ENCODE measurements at places on chromosomes 2 and 18. TPM values are rescaled to one million over a fixed set of nuclear protein-coding genes. Genes with fewer than 3 reads are reported as not detected.

Gene LONRF2
- total RNA-seq = 5.1 TPM

Gene FABP1
- not detected for total RNA-seq

Gene RGPD3
- 1.1 TPM for total RNA-seq

Gene RHBDD1
- 43.6 TPM for total RNA-seq

Gene REG3G
- total RNA-seq = not detected

Gene CCDC178
- total RNA-seq = not detected

Gene CD8B2
- total RNA-seq = not detected

Gene OSGEPL1
- total RNA-seq = 18.0 TPM

Gene IL18RAP
- total RNA-seq = 0.31 TPM

Gene PAX8
- not detected for total RNA-seq

Gene ERBB4
- 17.8 TPM for total RNA-seq

Gene MAP2
- total RNA-seq = 11.5 TPM

Gene TGOLN2
- 94.0 TPM for total RNA-seq

Gene ACKR3
- total RNA-seq = 12.2 TPM

Gene TBC1D8
- 32.4 TPM for total RNA-seq

Gene TBR1
- total RNA-seq = not detected

Gene HTRA2
- total RNA-seq = 30.2 TPM

Gene SNORC
- total RNA-seq = 0.41 TPM

Gene ACADL
- total RNA-seq = 8.6 TPM
